ENCODE measurements at places on chromosomes 12 and 14.

DNA sequence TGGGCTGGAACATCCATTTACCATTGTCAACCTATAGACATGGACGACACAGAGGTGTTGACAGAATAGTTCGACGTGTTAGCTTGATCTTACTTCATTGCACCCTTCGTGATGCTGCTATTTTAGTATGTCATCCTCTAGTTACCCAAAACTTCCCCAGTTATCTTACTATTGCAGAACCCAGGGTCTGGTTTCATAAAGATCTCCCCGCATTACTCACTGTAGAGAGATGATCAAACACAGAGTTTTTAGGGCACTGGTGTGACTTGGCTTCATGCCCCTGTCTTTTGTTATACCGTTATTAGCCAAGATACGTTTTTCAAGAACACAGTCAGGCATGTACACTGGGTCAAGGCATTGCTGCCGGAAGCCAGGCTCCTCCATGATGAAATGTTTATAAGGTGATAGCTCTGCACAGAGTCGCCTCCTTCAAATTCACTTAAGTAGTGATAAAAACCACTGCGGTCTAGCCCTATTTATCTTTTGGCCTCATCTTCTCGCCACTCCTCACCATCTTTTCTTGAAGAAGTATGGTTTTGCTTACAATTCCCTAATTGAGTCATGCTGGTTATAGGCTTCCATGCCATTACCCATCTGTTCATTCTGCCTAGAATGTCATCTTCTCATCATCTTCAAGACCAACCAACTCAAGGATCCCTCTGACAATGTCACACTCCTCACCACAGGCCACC is 1127.9 kb downstream of the VRK1 start:
- no peak for DNase-seq

DNA sequence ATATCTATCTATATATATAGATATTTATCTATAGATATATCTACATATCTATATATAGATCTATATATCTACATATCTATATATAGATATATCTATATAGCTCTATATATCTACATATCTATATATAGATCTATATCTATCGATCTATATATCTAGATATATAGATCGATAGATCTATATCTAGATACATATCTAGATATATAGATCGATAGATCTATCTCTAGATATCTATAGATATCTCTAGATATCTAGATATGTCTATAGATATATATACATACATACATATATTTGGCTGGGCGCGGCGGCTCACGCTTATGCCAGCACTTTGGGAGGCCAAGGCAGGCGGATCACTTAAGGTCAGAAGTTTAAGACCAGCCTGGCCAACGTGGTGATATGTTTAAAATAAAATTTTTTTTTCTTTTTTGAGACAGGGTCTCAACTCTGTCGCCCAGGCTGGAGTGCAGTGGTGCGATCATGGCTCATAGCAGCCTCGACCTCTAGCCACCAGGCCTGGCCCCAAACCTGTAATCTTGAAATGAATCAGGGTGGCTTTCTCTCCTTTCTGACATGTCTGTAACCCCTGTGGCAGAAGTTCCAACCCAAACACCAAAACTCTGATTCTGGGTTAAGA is 18.1 kb downstream of the ARPC3 start:
- DNase-seq = no peak

DNA sequence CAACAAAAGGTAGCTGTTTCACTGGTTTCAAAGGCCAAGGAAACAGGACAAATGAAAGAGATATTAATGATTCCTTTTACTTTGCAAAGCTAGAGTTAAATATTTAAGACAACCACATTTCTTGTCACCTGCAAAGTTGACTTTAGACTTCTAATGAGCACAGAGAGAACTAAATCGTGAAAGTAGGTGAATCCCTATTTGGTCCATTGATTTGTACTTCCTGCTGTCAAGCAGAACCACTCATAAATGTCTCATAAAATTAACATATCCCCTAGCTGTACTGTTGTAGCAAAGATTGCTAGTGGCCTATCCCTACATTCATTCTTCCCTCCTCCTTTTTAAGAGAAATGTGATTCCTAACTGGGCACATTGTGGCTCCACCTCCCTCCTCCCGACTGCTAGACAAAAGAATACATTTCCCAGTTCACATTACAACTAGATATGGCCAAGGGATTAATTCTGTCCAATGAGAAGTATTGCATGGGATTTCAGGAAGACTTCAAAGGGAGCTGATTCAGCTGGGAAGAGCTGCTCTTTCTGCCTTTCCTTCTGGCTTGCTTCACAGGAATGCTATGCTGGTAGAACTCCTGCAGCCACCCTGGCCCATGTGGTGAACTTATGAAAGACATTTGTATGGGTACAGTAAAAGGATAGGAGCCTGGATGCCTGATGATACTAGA is 227.5 kb upstream of the ABCD2 start:
- DNase-seq = no peak

DNA sequence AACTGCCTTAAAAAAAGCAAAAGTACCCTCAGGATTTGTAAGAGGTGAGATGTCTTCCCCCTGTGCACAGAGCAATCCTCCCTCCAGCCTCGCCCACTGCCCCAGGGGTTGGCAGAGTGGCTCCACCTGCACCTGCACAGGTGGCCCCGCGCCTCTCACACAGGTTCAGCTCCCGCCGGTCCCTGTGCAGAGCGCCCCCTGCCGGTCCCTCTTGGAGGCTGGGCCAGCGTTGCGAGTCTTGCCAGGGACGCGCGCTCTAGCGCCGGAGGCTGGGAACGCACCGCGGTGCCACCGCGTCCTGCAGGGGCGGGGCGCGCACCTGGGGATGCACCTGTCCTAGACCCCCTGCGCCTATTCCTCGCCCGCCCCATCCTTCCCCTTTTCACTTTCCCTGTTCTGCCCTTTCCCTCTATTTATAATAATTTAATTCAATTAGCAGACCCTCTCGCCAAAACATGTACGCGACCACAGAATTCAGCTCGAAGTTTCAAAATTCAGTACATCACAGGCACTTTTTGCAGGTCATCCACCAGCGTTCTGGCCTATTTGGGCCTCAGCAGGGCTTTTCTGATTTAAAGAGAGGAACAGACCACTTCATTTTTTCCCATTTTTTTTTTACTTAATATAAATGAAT is 618.6 kb downstream of the AACS start:
- peak; percentile 66 for DNase-seq

DNA sequence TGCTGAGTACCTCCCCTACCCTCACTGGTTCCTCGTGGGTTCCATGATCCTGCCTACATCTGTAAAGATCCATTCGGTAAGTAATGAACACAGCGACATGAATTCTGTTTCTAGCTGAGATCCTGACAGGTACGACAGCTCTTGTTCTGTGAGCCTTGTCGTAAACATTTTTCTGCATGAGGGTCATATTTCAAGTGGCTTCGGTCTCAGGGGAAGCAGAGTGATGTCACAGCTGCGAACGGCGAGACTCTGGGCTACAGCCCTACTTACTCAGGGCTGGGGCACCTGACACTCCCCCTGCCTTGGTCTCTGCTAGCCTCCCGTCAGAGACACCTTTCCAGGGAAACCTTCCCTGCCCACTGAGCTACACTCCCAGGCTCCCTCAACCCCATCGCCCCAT is 85.8 kb downstream of the RBM19 start:
- DNase-seq = no peak

DNA sequence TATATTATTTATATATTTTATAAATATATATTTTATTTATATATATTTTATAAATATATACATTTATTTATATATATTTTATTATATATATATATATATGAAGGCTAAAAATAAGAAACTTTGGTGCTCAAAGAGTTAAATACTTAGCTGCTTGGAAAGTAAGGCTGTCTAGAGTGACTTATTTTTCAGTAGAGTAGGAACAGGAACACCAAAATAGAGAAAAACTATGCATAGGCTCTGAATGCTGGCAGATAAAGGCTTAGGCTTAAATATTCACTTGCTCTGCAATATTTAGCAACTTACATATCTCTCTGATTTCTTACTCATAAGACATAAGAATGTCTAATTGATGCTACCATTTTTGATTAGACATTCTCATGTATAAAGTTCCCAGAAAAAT is 991.2 kb downstream of the VRK1 start:
- no peak for DNase-seq

DNA sequence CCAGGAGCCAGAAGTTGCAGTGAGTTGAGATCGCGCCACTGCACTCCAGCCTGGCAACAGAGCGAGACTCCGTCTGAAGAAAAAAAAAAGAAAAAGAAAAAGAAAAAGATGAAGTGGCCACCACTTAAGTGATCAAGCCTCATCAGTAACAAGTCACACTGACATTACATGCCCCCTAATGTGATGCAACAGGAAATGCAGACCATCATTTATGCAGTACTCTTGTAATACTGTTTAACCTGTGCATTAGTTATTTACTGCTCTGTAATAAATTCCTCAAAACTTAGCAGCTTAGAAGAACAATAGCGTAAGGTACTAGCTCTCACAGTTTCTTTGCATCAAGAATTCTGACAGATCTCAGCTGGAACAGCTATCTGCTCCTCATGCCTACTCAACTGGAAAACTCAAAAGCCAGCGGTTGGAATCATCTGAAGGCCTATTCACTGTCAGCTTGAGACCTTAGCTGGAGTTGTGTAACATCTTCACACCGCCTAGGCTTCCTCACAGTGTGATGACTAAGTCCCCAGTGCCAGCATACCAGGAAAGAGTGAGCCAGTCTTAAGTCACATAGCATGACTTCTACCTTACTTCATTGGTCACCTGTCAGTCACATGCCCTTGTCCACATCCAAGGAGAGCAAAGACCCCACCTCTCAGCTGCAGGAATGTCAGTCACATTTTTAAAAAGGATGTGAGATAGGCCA is 31.5 kb downstream of the EPS8 start:
- no peak for DNase-seq

- DNase-seq = no peak
These were observed 12.4 kb upstream of the PCNX1 start for GRCh38 chr14:70894868-70895267.

Data from activated naive CD8-positive, alpha-beta T cell treated with anti-CD3 and anti-CD28 coated beads, Interleukin-2, amount 10 ng/mL, durations not matched to agents 7 days and 5 days (primary cell).